Stimulated activated CD8-positive, alpha-beta memory T cell treated with anti-CD3 and anti-CD28 coated beads, Interleukin-7, amount 100 ng/mL, for 1 hour (primary cell): ENCODE measurements at places on chromosomes 1 and 21.

DNA sequence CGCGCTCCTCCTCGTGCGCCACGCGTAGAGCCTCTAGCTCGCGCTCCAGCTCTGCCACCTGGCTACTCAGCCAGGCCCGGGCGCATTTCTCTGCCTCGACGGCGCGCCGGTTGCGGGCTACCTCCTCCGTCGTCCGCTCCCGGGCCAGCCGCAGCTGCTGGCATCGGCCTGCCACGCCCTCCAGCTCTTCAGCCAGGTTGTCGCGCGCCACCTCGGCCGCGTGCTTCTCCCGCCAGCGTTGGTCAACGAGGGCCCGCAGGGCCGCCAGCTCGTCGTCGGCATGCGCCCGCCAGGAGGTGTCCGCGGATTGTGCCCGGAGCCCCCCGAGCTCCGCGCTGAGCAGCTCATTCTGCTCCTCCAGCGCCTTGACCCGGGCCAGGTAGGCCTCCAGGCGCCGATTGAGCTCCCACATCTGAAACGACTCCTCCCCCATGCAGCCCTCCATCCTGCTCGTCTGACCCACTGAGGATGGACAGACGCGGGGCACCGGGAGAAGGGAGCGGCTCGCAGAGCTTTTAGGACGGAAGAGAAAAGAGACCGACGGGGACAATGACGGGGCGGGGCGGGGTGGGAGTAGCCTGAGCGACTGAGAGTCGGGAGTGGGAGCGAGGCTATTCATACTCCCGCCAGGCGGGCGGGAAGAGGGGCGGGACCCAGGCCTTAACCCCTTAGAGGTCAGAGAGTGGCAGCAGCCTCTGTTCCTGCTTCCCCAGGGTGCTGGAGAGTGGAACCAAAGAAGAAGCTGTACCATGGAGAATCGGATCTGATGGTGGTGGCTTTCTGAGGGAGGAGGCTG, at the start of gene NES:
Gene NES (minus strand): TSS at position 588 of the 796 bp plus-strand sequence. CDS start 143 bp downstream, at position 445.
- DNase-seq, result no peak

GRCh38 chr1:54645806-54646676, 4.5 kb downstream of the MROH7 start:
- DNase-seq, result no peak

DNA sequence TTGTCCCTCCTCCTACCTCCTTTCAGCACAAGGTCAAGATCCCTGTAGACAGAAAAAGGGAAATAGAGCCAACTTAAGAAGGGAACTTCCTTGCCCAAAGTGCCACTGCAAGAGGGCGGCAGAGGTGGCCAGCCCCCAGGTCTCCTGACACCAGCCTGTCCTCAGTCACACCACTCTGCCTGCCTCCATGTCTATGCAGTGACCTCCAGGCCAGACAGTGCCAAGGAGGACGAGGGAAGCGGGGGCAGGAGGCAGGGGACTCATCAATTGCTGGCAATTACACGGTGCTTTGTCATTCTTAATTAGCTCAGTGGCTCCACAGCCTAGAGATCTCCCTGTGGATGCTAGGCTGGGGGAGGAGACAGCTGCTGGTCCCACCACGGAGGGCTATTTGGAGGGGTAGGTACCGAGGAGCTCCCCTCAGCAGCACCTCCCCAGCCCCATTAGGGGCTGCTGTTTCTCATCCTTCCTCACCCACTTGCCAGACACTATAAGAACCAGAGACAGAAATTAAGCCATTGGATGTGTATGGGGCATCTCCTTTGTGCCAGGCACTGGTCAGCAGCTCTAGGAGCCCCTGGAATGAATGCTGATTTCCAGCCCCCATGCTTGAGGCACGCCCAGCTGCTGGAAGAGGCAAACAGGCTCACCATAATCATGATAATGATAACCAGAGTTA, 6.1 kb upstream of the LDLRAP1 start:
- no peak for DNase-seq

DNA sequence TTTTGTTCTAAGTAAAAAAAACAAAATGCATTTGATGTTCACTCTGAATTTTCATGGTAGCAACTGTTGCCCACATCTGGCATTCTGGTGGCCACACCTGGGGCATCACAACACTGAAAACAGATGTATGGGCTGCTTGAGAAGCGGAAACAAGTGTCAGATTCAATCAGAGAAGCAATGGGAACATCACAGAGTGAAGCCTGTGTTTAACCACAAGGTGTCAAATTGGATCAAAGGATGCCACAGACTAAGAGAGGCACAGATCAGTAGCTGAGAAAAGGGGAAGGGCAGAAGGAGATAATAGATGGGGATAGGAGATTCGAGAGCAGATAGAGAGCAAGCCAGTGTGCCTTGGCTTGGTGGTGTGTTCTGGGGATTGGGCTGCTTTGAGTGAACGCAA, 49.8 kb upstream of the MTF2 start:
- DNase-seq, result no peak

GRCh38 chr1:156359973-156360372, 9.0 kb upstream of the RHBG start:
- DNase-seq, result no peak

DNA sequence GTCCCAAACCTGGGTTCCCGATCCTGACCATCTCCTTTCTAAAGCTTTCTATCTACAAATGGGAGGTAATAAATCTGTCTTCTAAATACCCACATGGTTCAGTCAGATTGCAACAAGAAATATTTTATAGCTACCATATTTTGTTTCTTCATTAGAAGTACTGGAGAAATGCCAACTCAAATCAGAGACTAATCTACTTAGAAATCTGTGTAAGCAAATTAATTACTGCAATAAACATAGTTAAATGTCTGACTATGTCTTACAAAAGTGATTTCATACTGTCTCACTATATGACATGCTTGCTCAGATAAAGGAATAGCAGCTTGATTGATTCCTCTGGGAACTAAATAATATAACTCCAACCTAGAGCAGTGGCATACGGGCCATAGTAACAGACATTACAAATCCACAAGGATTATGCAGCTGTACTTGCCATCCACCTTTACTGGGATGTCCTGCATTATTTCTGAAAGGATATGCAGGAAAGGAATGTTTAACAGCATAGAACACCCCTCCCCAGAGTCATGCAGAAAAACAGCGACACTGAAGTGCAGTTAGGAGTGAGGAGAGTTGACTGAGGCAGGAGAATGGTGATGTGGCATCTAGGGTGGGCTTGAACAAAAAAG, 80.3 kb downstream of the PCNX2 start:
- DNase-seq, result no peak

DNA sequence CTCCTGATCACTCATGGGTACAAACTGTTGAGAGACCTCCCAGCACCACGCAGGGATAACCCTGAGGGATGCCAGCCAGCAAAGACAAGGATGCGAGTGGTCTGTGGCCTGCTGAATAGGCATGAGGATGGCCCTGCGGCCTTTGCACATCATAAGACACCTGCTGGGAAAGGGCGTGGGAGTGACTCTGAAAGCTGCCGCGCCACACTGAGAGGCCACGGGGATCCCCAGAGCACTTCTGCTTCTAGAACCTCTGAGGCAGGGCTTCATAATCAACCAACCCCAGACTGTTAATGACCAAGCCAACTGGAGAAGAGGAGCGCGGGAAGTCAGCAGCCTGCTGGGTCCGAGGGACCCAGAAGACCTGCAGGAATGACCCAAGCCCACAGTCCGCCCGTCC, 73.8 kb downstream of the SH3BGR start:
- DNase-seq, result no peak

DNA sequence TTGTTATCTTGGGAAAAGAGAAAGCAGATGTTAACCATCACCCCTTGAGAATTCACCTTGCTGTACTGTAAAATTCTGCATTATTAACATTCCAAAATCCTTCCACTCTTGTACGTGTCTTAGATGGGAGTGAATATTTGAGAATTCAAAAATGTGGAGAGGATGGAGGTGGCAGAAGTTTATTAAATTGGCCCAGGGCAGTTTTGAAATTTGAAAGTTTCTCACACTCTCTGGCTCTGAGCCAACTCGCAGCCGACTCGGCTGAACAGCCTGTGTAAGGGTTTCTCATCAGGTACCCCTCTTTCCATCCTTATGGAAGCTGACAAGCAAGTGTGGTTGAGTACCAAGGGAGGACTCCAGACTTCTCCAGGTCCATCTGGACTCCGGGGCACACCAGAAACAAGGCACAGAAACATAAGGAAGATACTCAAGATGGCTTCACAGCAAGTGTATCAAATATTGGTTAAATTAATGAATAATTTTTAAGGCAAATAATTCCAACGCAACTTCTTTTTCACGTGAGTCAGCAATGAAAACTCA, 45.1 kb downstream of the RRAGC start:
- DNase-seq, result no peak

DNA sequence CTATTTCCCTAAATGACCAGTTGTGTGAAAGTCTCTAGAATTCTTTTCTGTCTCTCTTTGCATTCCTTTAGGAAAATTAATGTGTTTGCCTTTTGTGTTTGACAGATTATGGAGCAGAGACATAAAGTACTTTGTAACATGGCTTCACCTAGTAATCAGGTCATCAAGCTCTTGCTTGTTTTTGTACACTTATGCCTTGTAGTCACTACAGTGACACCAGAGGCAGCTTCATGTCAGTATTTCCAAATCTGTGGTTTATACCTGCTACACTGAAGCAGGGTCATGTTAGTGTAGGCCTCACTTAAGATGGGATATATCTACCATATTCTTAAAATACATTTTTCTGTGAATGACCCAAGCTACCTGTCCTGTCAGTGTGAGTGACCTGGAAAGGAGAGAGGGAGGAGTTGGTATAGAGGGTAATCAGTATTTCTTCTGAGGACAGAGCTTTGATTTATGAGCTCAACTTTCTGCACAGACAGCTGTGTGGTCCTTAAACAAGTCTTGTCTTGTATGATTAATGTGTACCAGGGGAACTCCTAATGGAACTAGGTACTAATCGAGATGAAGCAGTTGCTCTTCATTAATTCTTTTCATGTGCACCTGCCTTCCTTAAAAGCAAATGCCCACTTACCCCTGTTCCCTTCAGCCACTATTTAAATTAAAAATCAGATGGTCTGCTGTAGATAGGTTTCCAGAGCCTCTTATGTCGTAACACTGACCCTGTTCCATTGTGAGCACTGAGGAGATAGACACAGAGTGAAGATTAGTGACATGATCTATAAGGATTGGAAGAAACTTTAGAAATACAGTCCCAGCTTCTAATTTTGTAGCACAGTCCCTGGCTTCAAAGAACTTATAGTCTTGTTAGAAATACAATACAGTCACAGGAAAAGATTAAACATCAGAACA, 45.7 kb downstream of the MACO1 start:
- no peak for DNase-seq

DNA sequence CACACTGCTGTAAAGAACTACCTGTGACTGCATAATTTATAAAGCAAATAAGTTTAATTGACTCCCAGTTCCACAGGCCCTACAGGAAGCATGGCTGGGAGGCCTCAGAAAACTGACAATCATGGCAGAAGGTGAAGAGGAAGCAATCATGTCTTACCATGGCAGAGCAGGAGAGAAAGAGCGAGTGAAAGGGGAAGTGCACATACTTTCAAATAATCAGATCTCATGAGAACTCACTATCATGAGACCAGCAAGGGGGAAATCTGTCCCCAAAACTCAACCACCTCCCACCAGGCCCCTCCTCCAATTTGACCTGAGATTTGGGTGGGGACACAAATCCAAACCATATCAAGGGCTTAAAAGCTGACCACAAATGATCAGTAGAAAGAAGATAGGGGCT, 493.2 kb downstream of the PTPRC start:
- DNase-seq, result no peak

- DNase-seq, result no peak
These were observed 64.6 kb upstream of the PPIH start for GRCh38 chr1:42593486-42594100.

GRCh38 chr1:54314696-54315095, 91.5 kb downstream of the SSBP3 start:
- DNase-seq, result no peak

- DNase-seq, result no peak
These were observed 74.4 kb upstream of the HAO2 start for GRCh38 chr1:119294199-119294598.

GRCh38 chr1:57736940-57737339, 313.1 kb upstream of the DAB1 start:
- no peak for DNase-seq

DNA sequence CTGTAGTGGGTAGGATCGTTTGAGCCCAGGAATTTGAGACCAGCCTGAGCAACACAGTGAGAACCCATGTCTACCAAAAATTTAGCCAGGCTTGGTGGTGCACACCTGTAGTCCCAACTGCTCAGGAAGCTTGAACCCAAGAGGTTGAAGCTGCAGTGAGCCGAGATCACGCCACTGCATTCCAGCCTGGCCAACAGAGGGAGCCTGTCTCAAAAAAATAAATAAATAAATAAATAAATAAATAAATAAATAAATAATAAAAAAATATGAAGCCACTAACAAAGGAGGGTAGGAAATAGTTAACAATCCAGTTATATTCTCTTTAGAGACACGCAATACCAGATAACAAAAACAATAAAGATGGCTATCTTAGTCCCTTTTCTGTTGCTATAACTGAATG, 11.9 kb upstream of the CBR3 start:
- no peak for DNase-seq

- DNase-seq, result no peak
These were observed 169.3 kb downstream of the PRDM2 start for GRCh38 chr1:13869172-13869797.

DNA sequence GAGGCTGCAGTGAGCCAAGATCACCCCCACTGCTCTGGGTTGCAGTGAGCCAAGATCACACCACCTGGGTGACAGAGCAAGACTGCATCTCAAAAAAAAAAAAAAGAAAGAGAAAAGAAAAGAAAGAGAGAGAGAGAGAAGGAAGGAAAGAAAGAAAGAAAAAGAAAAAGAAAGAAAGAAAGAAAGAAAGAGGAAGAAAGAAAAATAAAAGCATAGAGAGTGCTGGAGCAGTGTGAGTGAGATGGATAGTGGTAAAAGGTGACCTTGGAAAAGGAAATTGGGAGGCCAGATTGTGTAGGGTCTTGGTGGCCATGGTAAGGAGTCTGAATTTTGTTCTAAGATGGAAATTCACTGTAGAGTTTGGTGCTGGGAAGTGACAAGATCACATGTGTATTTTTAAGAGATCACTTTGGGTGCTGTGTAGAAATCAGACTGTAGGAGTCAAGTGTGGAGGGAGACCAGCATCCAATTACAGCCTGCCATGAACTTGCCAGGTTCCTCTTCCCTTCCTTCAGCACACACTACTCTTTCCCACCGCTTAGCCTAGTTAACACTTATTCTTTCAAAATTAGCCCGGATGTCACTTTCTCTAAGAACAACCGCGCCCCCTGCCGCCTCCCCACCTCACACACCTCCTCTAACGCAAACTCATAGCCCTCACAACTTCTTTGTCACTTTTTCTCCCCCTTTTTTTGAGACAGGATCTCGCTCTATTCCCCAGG, 17.9 kb downstream of the MTX1 start:
- DNase-seq, result peak; percentile 82

GRCh38 chr1:101283443-101283842, 46.6 kb downstream of the S1PR1 start:
- no peak for DNase-seq
